Activated CD8-positive, alpha-beta memory T cell treated with anti-CD3 and anti-CD28 coated beads for 48 hours (primary cell): ENCODE measurements at places on chromosomes 16 and 17.

DNA sequence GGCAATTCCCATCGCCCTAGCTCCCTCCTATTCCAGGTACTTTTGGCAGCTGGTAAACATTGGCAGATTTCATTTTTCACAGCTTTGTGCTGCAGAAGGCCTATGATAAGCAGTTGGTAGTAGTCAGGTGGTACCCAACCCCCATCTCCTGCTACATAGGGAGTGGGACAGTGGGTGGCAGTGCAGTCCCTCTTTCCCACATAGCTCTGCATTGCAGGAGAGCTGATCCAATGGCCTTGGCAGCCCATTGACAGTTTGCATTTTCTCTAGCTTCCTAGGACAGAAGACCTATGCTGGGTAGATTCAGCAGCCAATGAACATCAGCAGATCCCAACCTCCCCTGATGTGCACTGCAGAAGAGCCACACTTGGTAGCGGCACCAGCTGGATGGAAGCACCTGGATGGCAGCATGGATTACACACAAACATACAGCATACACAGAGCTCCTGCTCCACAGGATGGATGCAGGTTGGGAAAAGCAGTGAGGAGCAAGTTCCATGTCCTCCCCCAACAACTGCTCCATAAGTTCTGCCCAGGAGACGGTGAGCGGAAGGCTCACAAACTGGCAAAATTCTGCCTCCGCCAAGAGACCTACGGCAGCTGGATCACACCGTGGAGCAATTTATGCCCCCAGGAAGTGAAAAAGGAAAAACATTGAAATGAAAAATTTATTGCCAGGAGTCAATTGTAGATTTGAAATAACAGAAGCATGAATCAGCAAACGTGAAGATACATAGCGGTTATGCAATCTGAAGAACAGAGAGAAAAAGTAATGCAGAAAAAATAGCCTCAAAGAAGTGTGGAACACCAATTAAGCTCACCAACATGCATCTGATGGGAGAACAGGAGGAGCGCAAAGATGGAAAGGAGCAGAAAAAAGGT lies 95.7 kb downstream of the CACNG1 start:
- DNase-seq: no peak

DNA sequence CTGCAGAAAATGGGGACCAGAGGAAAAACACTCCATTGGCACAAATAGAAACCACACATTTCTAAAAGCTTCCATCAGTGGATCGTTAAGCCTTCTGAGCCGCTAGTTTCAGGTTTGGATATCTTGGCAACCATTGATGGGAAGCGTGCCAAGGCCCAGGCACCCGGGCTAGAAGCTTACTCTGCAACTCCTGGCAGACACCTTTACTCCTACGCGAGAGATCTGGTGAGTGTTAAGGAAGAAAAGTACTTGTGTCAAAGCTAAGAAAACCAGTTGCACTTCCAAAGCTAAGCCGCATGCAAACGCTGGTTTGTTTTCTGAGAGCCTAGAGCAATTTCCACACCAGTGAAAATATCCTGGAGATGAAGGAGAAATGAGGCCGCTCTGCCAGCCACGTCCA lies 472.4 kb downstream of the PMP22 start:
- no peak for DNase-seq

GRCh38 chr16:89502081-89502843 lies 5.9 kb upstream of the SPG7 start:
- no peak for DNase-seq

- no peak for DNase-seq
Observed at GRCh38 chr17:9615486-9615885, 29.8 kb upstream of the USP43 start.

- DNase-seq: no peak
Observed at GRCh38 chr16:80231888-80232287, 308.9 kb upstream of the DYNLRB2 start.

DNA sequence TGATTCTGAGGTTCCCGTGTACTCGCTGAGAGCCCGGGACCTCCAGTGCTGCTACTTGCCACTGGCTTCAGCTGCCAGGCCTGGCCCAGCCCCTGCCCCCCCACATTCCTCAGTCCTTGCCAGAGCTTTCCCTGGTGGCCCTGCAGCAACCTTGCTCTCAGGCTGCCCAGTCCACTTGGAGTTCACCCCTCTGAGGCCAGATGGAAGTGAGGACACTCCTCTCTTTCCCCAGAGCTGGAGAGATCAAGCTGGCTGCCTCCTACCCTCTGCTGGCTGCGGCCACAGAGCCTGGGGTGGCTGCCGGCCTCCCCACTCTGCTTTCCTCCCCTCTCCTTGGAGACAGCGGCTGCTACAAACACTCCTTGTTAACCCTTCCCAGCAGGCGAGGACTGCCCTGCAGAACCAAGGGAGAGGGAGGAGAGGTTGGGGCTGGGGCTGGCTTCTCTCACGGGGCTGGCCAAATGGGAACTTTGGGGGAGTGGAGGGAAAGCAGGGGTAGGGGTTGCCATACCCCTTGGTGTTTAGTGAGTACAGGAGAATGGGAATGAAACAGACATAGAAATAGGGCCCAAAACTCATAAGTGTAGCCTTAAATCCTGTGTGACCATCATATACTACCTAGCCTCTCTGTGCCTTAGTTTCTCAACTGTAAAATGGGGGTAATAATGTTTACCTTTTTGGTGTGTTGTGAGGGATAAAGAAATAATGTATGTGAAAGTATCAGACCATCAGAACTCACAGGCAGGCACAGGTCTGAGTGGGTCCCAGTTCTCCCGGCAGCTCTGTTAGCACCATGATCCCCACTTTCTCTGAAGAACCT lies at the start of gene GAS2L2:
GAS2L2 (minus strand) TSS at position 295 of the 820 bp plus-strand sequence. CDS start 389 bp downstream, outside the sequence.
- DNase-seq: no peak

DNA sequence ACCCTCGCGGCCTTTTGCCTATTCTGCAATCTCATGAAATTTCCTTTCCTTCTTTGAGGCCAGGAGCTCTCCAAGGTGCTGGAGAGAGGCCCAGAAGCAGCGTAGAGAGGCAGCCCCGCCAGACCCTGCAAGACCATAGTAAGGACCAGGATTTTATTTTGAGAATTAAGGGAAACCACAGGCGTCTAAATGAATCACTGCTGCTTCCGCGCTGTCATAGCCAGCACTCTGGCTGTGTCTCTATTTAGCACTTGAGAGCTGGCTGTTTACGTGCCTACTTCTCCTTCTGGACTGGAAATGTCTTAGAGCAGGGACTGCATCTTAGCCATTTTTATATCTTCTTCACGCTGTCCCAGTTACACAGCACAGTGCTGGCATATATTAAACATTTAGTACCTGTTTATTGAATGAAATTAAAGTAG lies 37.6 kb upstream of the PIRT start:
- no peak for DNase-seq

GRCh38 chr17:68749349-68750207 lies 148.4 kb upstream of the FAM20A start:
- no peak for DNase-seq

DNA sequence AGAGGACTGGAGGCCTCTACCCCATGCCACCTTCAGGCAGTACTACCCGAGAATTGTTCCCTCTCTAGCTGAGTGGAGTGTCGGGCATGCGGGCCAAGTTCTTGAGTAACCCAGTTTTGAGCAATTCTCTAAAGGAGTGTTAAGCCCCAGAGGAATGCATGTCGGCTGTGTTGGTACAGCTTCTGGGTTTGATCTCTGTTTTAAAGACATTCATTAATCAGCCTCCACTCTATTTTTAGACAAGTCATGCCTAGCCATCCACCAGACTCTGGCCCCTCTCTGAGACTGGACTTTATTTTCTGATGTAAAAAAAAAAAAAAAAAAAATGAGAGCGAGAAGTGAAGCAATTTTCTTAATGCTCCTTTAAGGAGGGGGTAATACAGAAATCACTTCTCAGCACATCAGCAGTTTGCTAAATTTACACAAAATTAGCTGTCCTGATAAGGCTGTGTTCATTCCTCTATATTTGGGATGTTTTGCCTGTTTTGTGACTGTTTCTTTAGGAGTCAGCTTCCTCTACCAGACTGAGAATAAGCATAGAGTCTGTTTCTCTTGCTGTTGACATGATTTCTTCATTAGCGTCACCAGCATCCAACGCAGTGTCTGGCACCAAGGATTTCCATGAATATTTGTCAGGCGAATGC lies 88.7 kb downstream of the AXIN2 start:
- DNase-seq: no peak

DNA sequence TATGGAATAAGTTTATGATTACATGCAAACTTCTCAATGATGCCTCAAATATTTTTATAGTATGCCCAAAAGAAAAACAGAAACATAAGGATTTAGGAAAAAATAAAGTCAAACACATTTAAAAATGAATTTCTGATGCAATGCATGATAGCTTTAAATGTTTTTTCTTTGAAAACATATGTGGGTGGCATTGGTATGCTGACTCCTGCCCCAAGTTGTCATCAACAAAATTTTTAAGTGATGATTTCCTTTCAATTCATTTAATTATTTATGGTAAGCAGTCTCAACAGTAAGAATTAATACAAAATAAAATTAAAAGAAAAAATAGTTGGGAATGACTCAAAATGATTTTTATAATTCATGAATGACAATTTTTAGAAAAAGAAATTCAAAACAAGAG lies 104.9 kb downstream of the CEP112 start:
- DNase-seq: no peak

GRCh38 chr16:27243725-27244362 lies 24.7 kb downstream of the NSMCE1 start:
- DNase-seq: no peak

DNA sequence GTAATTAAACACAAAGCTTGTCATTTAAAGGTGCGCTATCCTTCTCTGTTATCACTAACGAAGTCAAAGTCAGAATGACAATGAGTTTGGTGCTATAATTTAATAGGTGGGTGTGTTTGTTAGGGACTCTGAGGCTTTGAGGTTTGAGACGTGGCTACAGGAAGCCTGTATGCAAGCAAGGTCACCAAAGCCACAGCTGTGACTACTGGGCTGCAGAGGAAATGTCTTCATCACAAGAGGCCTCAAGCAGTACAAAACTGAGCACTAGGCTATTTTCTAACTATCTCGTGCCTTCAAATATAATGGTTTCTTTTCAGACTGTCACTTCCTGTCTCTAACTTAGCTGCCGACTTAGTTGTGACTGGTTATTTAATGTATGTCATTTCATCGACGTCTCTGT lies 141.2 kb downstream of the AATF start:
- no peak for DNase-seq
